ENCODE measurements at places on chromosomes 2 and 18. TPM values are rescaled to one million over a fixed set of nuclear protein-coding genes. Genes with fewer than 3 reads are reported as not detected.

The CCDC148 gene
- total RNA-seq = 0.13 TPM

The XIRP2 gene
- not detected for total RNA-seq

The SIGLEC15 gene
- total RNA-seq = 0.22 TPM

The ATP6V1C2 gene
- not detected for total RNA-seq

The CRYGD gene
- total RNA-seq = not detected

The KCNJ3 gene
- total RNA-seq = not detected

The GLI2 gene
- total RNA-seq = 5.1 TPM

The UPP2 gene
- total RNA-seq = not detected

The GRHL1 gene
- total RNA-seq = 0.38 TPM

The GCG gene
- total RNA-seq = not detected

The NOSTRIN gene
- total RNA-seq = not detected

The STK11IP gene
- total RNA-seq = 13.9 TPM

The KLHL14 gene
- not detected for total RNA-seq

The SP5 gene
- total RNA-seq = not detected

The ST8SIA3 gene
- total RNA-seq = not detected

The SLC16A14 gene
- not detected for total RNA-seq

The RSAD2 gene
- not detected for total RNA-seq

The POTEI gene
- not detected for total RNA-seq

The NGEF gene
- total RNA-seq = not detected

The SERPINB5 gene
- total RNA-seq = not detected

The PRADC1 gene
- total RNA-seq = 44.3 TPM

The AQP12B gene
- not detected for total RNA-seq

The LYPD6 gene
- total RNA-seq = 3.9 TPM

The HEATR5B gene
- total RNA-seq = 17.0 TPM

The ARHGAP15 gene
- not detected for total RNA-seq

The PAX3 gene
- total RNA-seq = not detected

The CRYBA2 gene
- not detected for total RNA-seq

The TGFA gene
- 17.3 TPM for total RNA-seq

The CFC1 gene
- total RNA-seq = not detected

The MC5R gene
- not detected for total RNA-seq

The SLC20A1 gene
- total RNA-seq = 153 TPM

The IL37 gene
- total RNA-seq = not detected

The MAP3K19 gene
- total RNA-seq = not detected

Measured in GM23248 (cell line).